ENCODE measurements at places on chromosomes 5 and 9.

DNA sequence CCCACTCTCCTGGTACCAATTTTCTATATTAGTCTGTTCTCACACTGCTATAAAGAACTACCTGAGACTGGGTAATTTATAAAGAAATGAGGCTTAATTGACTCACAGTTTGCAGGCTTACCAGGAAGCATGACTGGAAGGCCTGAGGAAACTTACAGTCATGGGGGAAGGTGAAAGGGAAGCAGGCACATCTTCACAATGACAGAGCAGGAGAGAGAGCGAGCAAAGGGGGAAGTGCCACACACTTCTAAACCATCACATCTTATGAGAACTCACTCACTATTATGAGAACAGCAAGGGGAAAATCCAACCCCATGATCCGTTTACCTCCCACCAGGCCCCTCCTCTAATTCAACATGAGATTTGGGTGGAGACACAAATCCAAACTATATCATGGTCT lies 72.2 kb downstream of the ATG10 start:
- no peak for DNase-seq

DNA sequence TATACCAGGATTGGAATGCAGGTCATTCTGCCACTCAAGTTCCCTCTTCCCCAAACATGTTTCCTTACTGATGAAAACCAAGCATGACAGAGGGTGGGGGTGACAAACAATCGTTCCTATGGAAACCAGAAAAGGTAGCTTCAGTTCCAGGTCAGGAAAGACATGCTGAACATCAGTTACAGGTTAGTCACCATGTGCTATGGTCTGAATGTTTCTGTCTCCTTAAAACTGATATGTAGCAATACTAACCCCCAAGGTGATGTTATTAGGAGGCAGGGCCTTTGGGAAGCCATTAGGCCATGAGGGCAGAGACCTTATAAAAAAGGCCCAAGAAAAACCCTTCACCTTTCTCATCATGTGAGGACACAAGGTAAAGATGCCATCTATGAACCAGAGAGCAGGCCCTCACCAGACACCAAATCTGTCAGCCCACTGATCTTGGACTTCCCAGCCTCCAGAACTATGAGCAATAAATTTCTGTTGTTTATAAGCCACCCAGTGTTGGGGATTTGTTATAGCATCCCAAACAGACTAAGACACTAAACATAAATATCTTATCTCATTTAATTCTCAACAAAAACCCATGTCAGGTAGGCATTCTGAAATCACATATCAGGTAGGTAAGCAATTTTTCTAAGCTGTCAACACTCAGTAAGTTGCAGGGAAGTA lies 15.7 kb upstream of the SH3RF2 start:
- no peak for DNase-seq

DNA sequence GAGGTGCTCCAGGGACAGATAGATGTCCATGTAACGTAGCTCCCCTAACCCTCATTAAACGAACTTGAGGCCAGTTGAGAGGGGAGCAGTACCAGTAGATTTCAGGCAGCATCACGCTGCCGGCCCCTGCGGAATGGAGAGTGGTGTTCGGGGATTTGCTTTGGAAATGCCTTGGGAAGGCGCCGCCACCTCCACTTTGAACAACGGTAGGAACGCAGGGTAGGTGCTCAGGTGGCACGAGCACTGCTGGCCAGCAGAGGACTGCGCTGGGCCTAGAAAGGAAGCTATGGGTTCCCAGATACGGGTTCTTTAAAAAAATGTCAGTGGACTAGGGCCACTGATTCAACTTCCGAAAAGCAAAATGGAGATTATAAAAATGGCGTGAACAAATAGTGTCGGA lies 271.8 kb downstream of the FANCC start:
- no peak for DNase-seq

DNA sequence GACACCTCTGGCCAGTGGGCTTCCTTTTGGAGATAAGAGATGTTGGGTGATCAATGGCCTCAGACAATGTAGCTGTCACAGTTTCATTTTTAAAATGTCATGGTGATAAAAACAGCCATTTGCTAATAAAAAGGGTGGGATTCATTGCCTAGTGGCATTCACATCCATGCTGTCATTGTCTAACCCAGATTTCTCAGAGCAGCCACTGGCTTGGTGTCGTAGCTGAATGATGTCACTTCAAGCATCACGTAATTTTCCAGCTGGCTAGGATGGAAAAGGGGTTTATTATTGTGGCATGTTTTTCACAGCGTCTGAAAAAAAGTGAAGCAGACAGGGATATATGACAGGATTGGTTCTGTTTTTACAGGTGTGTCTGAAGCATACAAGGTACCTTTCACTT lies 184.7 kb downstream of the AOPEP start:
- DNase-seq, result no peak

DNA sequence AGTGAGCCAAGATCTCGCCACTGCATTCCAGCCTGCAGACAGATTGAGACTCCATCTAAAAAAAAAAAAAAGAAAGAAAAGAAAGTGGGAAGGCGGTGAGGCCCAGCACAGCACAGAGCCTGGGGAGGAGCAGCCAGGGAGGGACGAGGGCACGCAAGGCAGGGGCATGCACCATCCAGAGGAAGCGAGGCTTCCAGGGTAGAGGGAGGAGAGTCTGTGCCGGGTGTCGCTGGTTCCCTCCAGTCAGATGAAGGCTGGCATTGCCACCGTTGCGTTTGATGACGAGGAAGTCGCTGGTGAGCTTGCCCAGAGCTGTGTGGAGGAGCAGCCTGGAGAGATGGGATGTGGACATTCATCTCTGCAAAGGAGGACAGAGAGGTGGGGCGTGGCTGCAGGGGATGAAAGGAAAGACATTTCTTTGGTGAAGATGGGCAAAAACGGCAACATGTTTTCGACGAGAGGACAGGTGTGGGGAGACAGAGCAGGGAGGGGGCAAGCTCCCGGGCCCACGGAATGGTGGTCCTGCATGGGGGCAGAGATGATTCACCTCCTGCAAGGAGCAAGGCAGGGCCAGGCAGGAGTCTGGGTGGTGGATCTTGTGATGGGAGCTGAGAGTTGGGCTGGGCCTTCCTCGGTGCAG lies 18.6 kb upstream of the OLFM1 start:
- no peak for DNase-seq

- DNase-seq, result no peak
Observed at GRCh38 chr5:1231354-1231905, 6.2 kb downstream of the SLC6A18 start.

DNA sequence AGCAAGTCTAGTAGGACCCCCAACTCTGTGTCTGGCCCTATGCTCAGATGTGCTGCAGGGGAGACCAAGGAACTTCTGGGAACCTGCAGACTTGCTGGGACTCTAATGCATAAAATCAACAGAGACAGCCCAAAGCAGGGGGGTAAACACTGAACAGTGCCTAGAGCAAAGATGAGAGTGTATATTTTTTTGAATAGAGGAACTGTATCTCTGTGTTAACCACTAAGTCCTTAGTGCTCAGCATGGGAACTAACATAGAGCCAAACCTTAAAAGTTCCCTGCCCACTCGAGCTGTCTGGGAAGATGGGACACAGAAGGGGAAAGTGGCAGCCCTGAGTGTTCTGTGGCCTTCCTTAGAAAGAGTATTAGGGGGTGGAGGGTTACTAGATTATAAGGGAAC lies 51.9 kb downstream of the C5orf15 start:
- DNase-seq, result no peak

GRCh38 chr9:99431103-99431502 lies 209.0 kb downstream of the SEC61B start:
- DNase-seq, result no peak

DNA sequence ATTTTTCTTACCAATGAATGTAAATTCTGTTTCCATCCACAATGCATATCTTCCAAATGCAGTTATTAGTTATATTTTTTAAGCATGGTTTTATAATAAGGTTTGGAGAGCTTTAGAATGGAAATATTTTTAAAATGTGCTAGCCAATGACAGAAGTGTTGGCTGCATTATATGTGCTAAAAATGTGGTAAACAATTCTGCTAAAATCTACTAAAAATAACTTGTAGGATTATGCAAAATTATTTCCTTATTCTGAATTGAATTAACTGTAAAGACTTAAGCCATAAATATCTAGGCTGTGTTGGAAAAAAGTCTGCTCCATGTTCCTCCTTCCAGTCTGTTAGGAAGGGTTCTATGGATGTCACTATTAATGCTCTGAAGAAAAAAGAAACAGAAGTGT lies 503.3 kb downstream of the PRR16 start:
- DNase-seq, result no peak

DNA sequence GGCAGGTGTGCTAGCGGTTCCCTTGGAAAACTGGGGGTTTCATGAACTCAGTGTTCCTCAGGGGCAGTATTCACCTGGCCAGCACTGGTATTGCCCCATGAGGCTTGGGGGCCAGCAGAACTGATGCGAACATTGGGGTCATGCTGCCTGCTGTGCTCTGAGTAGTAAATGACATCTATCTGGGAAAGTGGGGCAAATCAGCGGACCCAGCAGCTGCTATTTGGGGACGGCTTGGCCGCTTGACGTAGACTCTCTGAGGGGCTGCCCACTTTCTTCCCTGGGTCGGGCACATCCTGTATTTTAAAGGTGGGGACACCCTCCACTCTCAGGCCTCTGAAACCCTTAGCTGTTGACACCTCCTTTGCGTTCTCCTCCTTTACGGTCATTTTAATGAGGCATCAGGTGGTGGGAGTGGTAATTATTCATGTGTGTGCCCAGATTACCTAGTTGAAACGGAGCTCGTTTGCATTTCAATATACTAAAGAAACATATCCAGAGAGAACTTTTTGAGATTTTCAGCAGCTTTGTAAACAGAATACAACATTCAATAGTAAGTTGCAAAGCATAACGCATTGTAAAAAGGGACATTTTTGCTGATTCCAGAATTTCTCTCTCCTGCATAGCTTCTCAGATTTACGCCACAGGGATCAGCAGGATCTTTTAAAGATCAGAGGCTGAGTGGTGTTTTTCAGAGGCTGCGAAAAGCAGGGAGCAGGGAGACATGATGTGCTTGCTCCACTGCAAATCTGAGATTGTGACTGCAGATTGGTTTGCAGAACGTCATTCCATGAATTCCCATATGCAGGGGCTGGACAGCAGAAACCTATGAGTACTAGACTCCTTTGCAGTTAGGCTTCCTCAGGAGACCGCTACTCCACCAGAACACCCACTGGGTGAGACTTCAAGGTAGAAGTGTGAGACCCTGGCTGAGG lies 56.8 kb upstream of the ZFR start:
- no peak for DNase-seq

GRCh38 chr9:96241391-96241809 lies 60.6 kb downstream of the HSD17B3 start:
- no peak for DNase-seq

GRCh38 chr9:1198085-1198484 lies 147.9 kb downstream of the DMRT2 start:
- DNase-seq, result no peak

DNA sequence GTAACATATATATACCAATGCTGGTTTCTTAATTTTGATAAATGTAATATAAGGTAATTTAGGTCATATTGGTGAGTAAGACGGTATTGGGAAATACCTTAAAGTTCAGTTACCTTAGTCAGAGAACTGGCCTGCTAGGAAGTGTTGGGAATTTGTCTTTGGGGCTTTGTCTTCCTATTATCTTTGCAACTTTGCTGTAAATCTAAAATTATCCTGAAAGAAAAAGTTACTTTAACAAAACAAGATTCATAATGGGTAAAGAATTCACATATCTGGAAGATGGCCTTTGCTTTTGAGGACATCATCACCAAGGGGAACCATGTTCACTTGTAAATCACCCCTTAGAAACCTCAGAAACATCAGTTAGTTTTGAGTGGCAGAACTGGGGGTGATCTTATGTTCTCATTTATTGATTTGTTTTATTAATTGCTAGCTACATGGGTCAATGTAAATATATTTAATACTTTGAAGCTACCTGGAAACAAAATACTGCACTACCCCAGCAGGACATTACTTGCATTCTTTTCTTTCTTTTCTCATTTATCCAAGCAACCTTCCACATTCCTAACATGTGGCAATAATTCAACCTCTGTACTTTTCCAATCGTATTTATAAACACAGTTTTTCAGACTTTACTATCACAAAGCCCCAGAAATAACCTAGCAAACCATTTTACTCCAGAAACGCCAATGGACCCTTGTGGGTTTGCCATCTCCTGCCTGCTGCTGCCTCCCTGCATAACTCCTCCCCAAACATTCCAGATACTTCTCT lies 41.4 kb downstream of the GLIS3 start:
- DNase-seq, result no peak

GRCh38 chr5:10684303-10685086 lies 76.5 kb downstream of the DAP start:
- DNase-seq, result no peak

- peak; percentile 28 for DNase-seq
Observed at GRCh38 chr5:9903801-9904200, 273.6 kb upstream of the TAS2R1 start.

DNA sequence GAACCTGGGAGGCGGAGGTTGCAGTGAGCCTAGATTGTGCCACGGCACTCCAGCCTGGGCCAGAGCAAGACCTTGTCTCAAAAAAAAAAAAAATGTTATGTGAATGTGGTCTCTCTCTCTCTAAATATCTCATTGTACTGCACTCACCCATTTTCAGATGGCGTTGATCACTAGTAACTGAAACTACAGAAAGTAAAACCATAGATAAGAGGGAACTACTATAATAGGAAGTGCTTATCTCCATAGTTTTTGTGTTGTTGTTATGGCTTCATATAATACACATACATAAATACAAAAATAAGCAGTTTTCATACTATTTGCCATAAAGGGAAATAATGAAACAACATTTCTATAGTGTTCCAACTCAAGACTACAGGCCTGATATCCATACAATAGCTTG lies 9.1 kb downstream of the IL31RA start:
- DNase-seq, result no peak

DNA sequence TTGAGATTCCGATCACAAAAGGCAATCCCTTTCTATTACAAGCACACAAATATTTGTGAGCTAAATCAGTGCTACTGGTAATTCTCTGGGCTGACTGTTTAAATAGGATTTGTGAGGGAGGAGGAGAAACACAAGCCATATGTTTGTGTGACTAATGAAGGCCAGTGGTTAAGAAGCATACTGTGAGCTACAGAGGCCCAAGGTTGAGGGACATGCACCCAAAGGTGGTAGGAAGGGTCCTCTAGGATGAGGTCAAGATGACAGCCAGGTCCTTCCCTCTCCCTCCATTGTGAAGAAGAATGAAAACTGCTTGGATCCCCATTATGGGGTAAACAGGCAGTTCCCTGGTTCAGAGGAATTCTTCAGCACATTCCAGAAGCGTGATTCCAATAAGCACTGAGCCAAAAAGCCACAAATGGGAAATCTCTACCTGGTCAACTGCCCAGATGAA lies 83.9 kb downstream of the SPOCK1 start:
- DNase-seq, result peak; percentile 44

DNA sequence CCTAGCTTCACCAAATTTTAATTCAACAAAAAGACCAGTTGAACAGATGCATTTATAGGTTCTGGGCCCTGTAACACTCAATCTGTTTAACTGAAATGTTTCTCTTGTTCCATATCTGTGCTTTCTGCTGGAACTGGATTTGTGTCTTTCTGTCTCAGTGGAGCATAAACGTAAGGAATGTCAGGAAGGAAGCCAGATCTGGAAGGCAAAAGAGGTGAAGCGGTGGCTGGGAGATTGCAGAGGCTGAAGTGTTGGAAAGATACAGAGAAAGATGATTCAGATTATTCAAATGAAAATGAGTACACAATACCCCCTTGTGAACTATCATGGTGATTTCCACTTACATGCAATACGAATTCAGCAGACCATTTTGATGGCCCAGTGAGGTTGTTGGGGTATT lies 406.8 kb downstream of the BRINP1 start:
- DNase-seq, result peak; percentile 84

- DNase-seq, result peak; percentile 86
Observed at GRCh38 chr5:318341-318897, 3.1 kb upstream of the AHRR start.

GRCh38 chr9:38677660-38678303 lies 42.2 kb downstream of the FAM240B start:
- DNase-seq, result no peak

GRCh38 chr5:87949676-87950631 lies 318.7 kb downstream of the TMEM161B start:
- no peak for DNase-seq
